Neural crest cell (in vitro differentiated cells): ENCODE measurements at places on chromosomes 3 and 15. TPM values are rescaled to one million over a fixed set of nuclear protein-coding genes. Genes with fewer than 3 reads are reported as not detected.

DNA sequence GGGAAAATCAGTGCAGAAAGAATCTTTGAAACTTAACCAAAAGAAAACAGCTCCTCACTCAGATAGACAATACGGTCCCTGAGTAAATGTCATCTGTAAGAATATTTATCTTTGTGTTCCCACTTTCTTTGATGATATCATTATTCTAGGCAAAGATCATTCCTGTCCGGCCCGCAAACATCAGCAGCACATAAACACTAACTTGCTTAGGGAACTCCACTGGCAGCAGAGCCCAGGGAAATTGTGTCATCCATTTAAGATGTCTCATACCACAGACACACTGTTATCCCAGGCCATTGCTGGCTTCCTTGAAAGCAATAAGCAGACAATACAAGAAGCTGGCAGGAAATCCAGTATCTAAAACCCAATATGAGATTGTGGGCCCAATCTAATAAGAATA is 20.1 kb upstream of the CD96 start:
- no peak for DNase-seq

DNA sequence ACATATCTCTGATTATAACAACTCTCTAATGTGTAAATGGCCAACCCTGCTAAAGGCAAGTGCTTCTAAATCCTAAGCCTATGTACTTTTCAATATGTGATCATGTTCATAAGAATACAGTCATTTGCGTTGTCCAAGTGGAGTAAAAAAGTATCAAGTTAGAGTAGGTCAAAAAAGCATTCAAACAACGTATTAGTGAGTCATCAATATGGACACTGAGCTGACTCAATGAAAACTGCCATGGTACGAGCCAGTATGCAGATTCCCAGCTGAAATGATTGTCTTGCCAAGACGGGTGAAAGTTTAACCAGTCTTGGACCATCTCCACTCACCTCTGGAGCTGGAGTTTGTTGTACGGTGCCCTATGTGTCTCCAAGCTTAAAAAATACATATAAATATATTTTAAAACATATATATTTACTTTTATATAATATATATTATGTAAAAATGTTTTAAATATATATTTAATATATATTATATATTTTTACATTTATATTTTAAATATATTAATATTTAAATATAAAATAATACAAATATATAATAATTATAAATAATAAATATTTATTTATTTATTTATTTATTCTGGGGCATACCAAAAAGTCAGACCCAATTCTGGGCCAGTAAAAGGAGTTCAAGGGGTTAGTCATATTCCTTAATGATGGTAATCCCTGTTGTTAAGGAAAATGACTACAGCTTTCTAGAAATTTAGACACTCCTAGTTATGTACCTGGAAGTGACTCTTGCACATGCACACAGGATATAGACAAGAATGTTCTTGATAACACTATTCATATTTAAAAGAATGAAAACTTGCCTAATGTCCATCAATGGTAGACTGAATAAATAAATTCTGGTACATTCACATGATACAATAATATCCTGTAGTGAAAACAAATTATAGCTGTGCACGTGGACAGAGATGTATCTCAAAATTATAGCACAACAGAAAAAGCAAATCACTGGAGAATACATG is 27.2 kb downstream of the PLSCR4 start:
- H3K27ac ChIP-seq: no peak overlapping the region
- H3K4me3 ChIP-seq: no peak overlapping the region
- no peak for DNase-seq

- H3K4me1 ChIP-seq: no peaks in the 10 kb centered on the region
- H3K4me3 ChIP-seq: no peak overlapping the region
- DNase-seq: no peak
- no peaks in the 10 kb centered on the region for H3K27me3 ChIP-seq
Measured at GRCh38 chr3:71458895-71459294, 124.6 kb downstream of the FOXP1 start.

DNA sequence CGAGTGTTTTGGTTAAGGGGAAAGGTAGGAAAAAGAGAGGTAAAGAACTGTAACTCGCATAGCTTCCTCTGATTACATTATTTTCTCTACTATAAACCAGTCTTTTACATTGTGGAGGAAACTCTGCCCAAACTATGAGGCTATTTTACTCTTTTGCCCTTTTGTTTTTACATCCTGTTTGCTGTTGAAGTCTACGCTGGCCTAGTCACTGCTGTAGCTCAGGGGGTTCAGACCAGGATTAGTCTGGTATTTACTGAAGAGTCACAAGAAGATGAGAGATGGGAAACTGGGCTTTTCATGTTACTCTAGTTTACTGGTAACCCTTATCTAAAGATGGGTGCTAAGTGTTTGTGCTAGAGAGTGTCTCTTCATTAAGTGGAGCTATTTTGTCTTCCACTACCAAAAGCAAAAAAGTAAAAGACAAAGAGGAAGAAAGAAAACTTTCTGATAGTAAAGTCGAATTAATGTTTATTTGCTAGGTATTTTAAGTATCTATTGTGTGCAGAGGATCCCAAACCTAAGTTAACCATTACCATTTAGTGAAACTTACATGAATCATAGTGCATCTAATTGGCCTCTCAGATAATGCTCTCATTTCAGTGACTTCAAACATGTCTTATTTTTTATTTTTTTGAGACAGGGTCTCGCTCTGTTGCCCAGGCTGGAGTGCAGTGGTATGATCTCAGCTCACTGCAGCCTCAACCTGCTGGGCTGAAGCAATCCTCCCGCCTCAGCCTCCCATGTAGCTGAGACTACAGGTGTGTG is 10.9 kb downstream of the RARB start:
- H3K36me3 ChIP-seq: no peaks in the 10 kb centered on the region
- H3K4me3 ChIP-seq: no peak overlapping the region
- H3K4me1 ChIP-seq: peaks cover 7% of the 10 kb centered on the region
- DNase-seq: no peak
- no peaks in the 10 kb centered on the region for H3K27me3 ChIP-seq

GRCh38 chr15:74315626-74316025 is 51.8 kb downstream of the CYP11A1 start:
- no peaks in the 10 kb centered on the region for H3K36me3 ChIP-seq
- H3K4me3 ChIP-seq: no peak overlapping the region

- no peaks in the 10 kb centered on the region for H3K36me3 ChIP-seq
- H3K27ac ChIP-seq: no peak overlapping the region
- DNase-seq: no peak
- no peak overlapping the region for H3K4me3 ChIP-seq
Measured at GRCh38 chr3:82938821-82939328, 1177.4 kb upstream of the GBE1 start.

DNA sequence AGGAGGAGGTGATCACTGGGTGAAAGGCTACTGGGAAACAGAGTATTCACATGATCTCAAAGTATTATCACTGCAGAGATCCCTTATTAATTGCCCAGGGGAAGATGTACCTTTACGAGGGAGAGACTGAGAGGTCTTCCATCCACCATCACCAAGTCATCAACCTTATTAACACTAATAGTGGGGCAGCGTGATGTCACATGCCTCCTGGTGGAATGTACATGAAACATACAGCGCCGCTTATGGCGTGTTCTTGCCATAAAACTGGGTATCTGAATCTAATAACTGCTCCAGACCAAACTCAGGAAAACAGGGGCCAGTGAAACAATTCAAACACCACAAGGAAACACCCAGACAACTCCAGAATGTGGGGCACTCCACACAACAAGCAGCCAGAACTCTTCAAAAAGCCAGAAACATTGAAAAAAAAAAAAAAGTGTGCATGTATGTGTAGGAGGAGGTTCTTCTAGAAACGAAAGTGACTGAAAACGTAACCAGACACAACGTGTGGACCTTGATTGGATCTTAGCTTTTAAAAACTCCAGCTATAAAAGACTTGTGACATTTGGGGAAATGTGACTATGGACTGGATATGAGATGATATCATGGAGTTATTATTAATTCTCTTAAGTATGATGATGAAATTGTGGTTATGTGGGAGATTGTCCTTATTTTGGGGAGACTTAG is 4.6 kb downstream of the STIMATE start:
- H3K4me3 ChIP-seq: no peak overlapping the region
- no peak for DNase-seq
- H3K27ac ChIP-seq: no peak overlapping the region
- peaks cover 24% of the 10 kb centered on the region for H3K4me1 ChIP-seq
- H3K27me3 ChIP-seq: no peaks in the 10 kb centered on the region

DNA sequence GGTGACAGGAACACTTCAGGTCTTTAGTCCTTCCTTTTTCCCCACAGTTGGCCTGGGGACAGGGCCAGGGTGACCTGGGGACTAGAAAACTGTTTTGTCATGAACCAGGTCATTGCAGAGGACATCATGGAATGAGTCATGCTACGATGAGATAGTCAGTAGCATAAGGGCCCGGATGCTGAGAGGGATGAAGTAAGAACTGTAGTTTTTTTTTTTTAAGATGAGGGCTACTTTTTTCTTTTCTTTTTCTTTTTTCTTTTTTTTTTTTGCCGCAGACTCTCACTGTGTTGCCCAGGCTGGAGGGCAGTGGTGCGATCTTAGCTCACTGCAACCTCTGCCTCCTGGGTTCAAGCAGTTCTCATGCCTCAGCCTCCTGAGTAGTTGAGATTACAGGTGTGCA is 8.0 kb downstream of the MAP2K5 start:
- H3K4me3 ChIP-seq: no peak overlapping the region
- DNase-seq: no peak
- peaks cover 28% of the 10 kb centered on the region for H3K4me1 ChIP-seq
- no peak overlapping the region for H3K27ac ChIP-seq
- peaks cover 9% of the 10 kb centered on the region for H3K36me3 ChIP-seq

DNA sequence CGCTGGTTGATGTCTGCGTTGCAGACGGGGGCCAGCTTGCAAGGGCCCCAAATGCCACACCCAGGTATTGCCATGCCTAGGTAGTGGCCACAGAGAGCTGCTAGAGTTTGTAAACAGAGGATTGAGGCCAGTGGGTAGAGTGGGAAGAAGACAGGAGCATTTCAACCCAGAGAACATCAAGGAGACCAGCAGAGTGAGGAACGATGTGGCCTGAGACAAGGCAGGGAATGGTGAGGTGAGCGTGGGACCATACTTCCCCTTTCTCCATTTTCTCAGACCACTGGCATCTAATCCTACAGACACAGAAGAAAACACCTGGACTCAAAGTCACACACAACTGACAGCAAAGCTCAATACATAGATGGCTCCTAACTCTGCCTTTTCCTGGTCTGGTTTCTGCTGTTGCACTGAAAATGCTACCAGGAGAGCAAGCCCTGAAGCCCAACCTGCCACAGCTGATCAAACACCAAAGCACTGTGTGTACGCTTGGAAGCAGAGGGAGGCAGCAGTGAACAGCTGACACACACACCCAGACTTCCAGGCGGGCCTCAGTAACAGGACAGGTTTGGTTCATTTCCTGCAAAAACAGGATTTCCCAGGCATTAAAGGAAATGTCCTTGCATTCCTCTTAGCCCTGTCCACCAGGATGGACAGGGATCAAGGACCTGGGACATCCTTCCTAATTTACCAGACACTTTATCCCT is 1.6 kb downstream of the FAM174B start:
- peak overlapping the region; percentile 89 for H3K4me3 ChIP-seq
- no peak overlapping the region for H3K27ac ChIP-seq
- peaks cover 10% of the 10 kb centered on the region for H3K36me3 ChIP-seq
- peaks cover 42% of the 10 kb centered on the region for H3K27me3 ChIP-seq
- H3K4me1 ChIP-seq: peaks cover 14% of the 10 kb centered on the region

DNA sequence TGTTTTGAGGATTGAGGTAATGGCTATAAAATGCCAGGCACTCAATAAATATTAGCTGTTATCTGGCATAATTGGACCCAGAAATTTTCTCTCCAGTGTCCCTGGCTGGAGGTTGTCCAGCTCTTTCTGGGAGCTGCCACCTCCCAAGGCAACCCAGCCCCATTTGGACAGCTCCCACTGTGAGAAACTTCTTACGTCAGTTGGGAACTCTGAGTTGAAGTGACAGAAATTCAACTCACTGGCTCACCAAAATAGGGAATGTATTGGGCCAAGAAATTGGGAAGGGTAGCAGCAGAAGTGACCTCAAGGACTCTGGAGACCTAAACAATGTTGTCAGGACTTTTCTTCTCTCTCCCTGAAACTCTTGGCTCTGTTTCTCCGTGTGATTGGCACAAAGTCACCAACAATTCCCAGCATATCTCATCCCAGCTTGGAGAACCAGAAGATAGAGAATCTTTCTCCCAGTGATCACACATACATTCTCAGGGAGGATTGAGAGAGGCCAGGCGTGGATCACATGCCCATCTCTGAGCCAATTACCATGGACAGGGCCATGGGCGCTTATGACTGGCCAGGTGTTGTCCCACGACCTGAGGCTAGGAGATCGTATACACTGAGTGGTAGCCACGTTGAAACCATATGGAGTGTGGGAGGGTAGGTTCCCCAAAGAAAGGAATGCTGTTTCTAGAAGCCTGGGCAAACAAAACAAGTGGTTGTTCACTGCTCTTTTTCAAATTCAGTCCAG is 22.5 kb upstream of the HCN4 start:
- no peak for DNase-seq
- peaks cover 50% of the 10 kb centered on the region for H3K27me3 ChIP-seq
- H3K4me3 ChIP-seq: no peak overlapping the region
- H3K4me1 ChIP-seq: no peaks in the 10 kb centered on the region

- H3K27ac ChIP-seq: no peak overlapping the region
- no peaks in the 10 kb centered on the region for H3K36me3 ChIP-seq
- DNase-seq: no peak
- no peak overlapping the region for H3K4me3 ChIP-seq
Measured at GRCh38 chr15:33956397-33956796, 11.9 kb upstream of the CHRM5 start.

SMCO1 gene
- not detected in 2 replicates for total RNA-seq

HES1 gene
- total RNA-seq: 32.6 and 36.2 TPM in 2 replicates

UROC1 gene
- not detected in 2 replicates for total RNA-seq

ATP13A5 gene
- not detected in 2 replicates for total RNA-seq
